IPS DF 6.9 (cell line): ENCODE measurements at places on chromosomes 5 and 9.

DNA sequence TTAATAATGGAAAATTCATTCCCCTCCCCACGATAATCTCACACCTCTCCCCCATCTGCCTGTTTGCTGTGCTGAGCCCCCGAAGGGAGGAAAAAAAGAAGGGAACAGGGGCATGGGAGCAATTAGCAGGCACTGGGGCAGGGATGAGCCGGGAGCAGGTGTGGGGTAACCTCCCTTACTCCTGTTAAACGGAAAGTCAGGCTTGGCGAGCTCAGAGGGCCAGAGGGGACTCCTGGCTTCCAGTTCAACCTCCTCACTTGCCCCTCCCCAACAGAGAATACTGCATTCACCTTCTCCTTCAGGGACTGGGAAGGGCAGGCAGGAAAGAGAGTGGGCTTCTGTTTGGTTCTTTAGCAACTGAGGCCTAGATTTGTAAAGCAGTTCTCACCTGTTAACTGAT is 1.6 kb downstream of the AFAP1L1 start:
- H3K36me3 ChIP-seq = no peaks in the 10 kb centered on the region
- H3K27ac ChIP-seq = no peak overlapping the region
- H3K4me1 ChIP-seq = no peaks in the 10 kb centered on the region
- H3K4me3 ChIP-seq = no peak overlapping the region

GRCh38 chr9:105405514-105406131 is 42.2 kb upstream of the FSD1L start:
- H3K4me1 ChIP-seq = peaks cover 7% of the 10 kb centered on the region
- H3K4me3 ChIP-seq = no peak overlapping the region
- no peaks in the 10 kb centered on the region for H3K36me3 ChIP-seq

DNA sequence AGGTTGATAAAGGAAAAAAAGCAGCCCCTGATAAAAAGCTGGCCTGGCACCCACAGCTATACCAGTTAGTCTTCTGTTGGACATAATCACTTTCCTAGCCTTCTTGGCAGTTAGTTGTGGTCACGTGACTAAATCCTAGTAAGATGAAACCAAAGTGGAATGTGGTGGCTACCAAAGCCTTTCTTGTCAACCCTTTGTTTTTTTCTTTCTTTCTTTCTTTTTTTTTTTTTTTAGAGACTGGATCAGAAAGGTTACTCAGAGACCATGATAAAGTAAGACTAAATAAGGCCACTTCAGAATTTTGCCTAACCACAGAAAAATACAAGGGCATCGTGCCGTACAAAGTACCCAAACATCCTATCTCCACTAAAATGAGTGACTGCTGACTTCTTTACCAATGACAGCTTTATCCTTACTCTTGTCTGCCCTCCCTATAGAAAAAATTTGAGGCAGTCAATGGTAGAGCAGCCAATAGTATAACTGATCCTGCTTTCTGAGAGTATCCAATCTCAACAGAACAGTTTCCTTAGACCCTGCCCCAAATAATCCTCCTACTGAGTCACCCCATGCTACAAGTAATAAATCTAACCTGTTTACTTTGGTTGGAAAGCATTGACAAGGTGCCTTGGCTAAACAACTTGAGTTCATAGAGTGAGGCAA is 14.2 kb upstream of the KIF27 start:
- peaks cover 1% of the 10 kb centered on the region; the same call in 1 of the 2 replicates for H3K4me1 ChIP-seq
- no peaks in the 10 kb centered on the region for H3K27me3 ChIP-seq
- no peak for DNase-seq
- H3K27ac ChIP-seq = no peak overlapping the region

DNA sequence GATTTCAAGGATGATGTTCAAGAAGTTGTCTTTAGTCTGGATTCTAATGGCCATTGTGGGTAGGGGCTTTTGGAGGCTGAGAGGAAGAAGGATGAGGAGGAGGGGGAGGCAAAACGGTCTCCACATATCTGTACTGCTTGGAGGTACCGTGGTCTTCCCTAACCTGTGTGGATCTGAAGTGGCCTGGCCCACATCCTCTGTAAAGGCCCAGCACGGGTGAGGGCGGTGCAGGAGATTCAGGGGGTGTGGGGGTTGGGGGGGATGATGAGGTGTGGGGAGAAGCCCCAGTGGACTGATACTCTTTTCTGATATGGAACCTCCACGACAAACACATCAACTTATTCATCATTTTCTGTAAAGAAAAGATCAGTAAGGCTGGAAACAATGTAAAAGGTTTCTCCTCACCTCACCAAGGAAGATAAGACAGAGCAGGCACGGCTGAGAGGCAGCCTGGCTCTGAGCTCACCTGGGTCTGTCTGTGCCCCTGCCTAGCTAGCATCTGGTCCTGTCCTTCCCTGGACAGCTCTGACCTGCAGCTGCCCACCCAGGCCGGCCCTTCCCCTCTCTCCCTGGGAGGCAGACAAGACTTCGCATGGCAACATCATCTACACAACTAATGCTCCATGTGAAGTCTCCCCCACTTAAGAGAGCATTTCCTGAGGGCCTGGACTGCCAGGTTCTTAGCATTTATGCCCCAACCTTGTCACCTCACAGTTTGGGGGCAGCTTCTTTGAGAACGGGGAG is 5.6 kb upstream of the IL3 start:
- no peaks in the 10 kb centered on the region for H3K36me3 ChIP-seq
- no peak overlapping the region for H3K4me3 ChIP-seq
- no peak overlapping the region for H3K27ac ChIP-seq

- no peaks in the 10 kb centered on the region for H3K36me3 ChIP-seq
- H3K27ac ChIP-seq = no peak overlapping the region
- H3K4me1 ChIP-seq = no peaks in the 10 kb centered on the region
Measured at GRCh38 chr9:18250053-18250452, 223.9 kb upstream of the ADAMTSL1 start.

- H3K4me3 ChIP-seq = no peak overlapping the region
- no peaks in the 10 kb centered on the region for H3K36me3 ChIP-seq
- DNase-seq = no peak
- no peak overlapping the region for H3K27ac ChIP-seq
- H3K27me3 ChIP-seq = no peaks in the 10 kb centered on the region
Measured at GRCh38 chr5:121976979-121977378, 15.2 kb downstream of the SRFBP1 start.

DNA sequence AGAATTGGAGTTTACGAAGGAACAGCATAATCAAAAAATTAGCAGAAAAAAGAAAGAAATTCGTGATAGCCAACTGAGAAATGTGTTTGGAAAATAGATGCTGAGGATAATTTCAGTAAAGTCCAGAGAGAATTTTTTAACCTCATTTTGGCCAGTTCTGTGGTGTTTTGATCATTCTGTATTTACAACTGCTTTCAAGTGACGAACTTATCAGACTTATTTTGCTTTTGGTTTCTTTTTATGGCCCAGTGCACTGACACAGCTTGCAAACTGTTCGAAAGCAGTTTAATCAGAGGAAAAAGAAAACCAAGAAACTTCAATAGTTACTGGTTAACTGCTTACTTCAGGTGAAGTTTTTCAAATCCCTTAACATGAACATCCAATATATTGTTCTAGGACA is 1.9 kb downstream of the SDHA start:
- no peaks in the 10 kb centered on the region for H3K27me3 ChIP-seq
- peaks cover 6% of the 10 kb centered on the region for H3K36me3 ChIP-seq
- no peak for DNase-seq
- peaks cover 1% of the 10 kb centered on the region; the same call in 1 of the 2 replicates for H3K4me1 ChIP-seq
- no peak overlapping the region for H3K27ac ChIP-seq
- no peak overlapping the region for H3K4me3 ChIP-seq

- H3K27me3 ChIP-seq = no peaks in the 10 kb centered on the region
- no peak for DNase-seq
- H3K27ac ChIP-seq = no peak overlapping the region
- no peak overlapping the region for H3K4me3 ChIP-seq
Measured at GRCh38 chr9:20405078-20405477, 217.2 kb downstream of the MLLT3 start.

GRCh38 chr5:55051357-55051756 is 27.3 kb downstream of the GZMK start:
- H3K27me3 ChIP-seq = no peaks in the 10 kb centered on the region
- no peaks in the 10 kb centered on the region for H3K36me3 ChIP-seq
- no peak overlapping the region for H3K4me3 ChIP-seq
- DNase-seq = no peak

DNA sequence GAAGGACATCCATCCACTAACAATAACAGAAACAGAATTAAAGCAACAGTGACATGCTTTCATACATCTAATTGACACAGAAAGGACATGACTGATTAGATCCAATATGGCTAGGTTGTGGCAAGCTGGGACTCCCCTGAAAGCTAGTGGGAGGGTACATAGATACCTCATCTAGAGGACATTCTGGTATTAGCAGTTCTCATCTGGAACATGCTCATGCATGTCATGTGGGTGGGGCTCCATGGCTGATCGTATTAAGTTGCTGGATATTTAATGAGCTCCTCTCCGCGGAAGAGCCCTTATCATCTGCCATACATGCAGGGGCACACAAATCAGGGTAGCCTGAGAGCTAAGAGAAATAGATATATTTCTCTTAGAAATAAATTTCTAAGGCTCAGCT is 358.9 kb downstream of the ICE1 start:
- no peak overlapping the region for H3K27ac ChIP-seq
- H3K4me1 ChIP-seq = no peaks in the 10 kb centered on the region
- H3K27me3 ChIP-seq = no peaks in the 10 kb centered on the region
- H3K4me3 ChIP-seq = no peak overlapping the region
- H3K36me3 ChIP-seq = no peaks in the 10 kb centered on the region

- peaks cover 3% of the 10 kb centered on the region; the same call in 1 of the 2 replicates for H3K4me1 ChIP-seq
- H3K4me3 ChIP-seq = no peak overlapping the region
- DNase-seq = no peak
- H3K36me3 ChIP-seq = no peaks in the 10 kb centered on the region
- peaks cover 1% of the 10 kb centered on the region; the same call in 1 of the 2 replicates for H3K27me3 ChIP-seq
Measured at GRCh38 chr9:70425192-70425591, 10.7 kb upstream of the KLF9 start.
